ENCODE measurements at places on chromosomes 2 and 18.

DNA sequence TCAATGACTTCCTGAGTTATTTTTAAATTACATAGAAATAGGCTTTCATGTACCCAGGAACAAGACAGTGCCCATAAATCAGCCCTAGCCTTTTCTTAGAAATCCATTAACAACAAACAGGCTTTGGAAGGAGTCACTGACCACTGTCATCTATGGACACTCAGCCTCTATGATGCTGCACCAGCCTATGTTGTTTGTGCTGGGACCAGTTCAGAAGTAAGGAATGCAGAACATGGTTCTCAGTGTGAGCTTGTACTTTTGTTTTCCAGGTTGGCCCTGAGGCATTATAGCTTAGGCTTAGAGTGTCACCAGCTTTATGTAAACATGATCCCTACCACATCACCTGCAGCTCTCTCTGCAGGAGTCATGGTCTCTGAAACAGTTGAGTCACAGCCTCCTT, 335.7 kb upstream of the CDH7 start:
- no peak for DNase-seq

- DNase-seq: no peak
Observed at GRCh38 chr18:37657493-37657892, 91.9 kb upstream of the CELF4 start.

DNA sequence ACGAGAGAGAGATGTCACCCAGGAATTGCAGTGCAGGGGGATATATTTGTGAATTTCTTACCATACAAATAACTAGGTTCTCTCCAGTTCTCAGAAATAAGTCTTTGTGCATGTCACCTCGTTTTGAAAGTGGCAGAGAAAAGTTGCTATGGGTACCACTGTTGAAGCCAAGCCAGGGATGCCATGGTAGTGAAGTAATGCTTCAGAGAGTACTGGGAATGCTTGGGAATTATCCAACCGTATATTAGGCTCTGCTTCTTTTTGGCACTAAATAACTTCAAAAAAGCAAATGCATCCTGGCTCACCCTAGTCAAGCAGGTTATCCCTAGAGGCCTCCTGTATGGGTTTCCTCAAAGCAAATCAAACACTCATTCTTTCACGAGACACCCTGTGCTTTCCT, 50.7 kb upstream of the DDX18 start:
- DNase-seq: no peak

DNA sequence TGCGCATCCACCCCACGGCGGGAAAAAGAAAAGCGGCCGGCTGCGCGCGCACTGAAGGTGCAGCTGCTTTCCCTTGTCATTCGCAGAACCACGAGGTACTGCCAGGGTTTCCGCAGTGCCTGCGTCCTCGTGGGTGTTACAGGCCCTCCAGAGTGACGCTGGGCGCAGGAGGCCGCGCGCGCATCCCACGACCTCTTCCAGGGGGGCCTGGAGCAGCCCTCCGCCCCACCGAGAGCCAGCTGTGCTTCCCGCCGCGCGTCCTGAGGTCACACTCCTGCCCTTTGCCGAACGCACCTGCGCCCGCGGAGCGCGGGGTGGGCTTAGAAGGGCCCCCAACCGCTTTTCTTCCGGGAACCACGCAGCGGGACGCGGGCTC, 378 bp upstream of the IAH1 start:
- DNase-seq: no peak

DNA sequence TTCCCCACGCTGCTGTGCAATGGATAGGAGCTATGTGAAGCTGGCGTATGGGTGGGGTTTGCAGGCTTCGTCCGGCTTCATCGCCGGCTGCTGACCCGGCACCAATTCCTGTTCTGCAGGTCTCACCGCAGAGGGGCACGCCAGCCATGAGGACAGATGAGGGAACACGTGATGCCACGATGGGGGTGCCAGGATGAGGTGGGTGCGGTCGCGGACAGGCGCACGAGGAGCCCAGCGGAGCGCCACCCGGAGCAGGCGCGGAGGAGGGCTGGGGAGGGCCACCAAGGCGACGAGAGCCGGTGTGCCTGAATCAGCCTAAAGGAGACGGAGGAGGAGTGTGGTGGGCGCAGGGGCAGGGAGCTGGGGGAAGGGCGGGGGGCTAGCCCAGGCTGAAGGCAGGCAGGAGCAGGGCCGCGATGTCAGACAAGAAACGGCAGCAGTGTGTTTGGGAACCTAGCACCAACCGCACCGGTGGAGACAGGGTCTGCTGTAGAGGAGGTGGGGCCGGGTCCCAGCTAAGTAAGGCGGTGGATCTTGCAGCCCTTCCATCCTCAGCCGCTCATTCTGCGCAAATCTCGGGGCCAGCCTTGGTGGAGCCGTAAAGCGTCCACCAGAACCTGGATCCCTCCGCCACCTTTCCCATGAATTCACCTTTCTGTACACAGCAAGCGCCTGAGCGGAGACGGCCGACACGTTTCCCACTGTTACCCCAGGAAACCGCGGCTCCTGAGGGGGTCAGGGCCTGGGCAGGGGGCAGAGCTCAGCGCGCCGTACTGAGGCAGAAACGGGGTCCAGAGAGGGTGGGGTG, 17.0 kb upstream of the CD8A start:
- DNase-seq: no peak

GRCh38 chr2:173184031-173185004, 108.7 kb downstream of the MAP3K20 start:
- no peak for DNase-seq

DNA sequence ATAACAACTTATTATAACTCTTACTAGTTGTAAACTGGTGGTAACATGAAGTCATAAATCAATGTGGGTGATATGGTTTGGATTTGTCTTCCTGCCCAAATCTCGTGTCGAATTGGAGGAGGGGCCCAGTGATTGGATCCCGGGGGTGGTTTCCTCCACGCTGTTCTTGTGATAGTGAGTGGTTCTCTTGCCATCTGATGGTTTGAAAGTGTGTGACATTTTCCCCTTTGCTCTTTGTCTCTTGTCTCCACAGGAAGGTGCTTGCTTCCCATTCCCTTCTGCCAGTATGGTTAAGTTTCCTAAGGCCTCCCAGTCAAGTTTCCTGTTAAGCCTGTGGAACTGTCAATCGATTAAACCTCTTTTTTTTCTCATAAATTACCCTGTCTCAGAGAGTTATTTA, 321.6 kb downstream of the DSEL start:
- DNase-seq: no peak

DNA sequence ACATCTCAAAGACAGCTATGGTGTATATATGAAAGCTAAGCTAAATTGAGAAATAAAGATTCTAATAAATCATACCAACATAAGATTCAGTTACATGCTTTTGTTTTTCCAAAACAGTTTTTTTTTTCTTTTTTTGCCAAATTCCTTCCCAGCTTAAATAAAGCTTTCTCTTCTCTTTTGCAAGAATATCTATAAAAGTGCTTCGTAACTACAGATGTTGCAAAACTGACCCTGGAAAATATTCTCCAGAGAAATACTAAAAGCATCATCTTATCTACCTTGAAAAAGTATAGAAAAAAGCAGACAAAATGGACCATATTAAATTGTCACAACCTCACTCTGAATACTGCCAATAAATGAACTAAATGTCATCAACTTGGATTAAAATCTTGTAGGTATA, 38.7 kb downstream of the FANCL start:
- DNase-seq: no peak

DNA sequence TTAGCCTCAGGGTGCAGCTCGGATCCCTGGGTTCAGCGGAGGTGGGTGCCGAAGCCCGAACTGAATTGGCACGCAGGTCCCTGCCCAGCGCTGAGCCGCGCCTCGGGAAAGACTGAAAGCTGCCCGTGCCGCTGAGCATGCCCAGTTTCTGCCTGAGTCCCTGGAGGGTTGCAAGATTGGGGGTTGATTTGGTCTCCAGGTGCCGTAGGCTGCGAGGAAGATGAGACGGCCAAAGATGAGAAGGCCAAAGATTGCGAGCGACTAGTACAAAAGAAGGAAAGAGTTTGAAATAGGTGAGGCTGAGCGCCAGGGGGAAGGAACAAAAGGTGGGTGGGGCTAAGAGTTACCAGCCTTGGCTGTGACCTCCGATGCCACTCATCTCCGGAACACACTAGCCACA, 852 bp upstream of the KCNH7 start:
- DNase-seq: no peak

- no peak for DNase-seq
Observed at GRCh38 chr2:25514043-25514637, 159.2 kb downstream of the DTNB start.

DNA sequence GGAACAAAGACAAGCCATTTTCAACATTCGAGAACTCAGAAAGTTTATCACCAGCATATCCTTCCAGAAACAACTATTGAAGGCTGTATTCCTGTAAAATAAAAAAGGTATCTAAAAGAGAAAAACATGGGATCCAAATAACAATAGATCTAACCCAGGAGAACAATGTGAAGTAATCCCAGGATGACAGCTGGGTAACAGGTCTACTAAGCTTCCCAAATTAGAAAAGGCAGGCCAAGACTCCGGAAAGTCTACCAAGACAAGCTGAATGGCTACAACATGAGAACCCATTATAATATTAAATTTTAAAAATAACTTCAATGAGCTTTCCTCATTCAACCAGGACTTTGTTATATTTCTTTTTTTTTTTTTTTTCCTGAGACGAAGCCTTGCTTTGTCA, 6.5 kb downstream of the PIAS2 start:
- no peak for DNase-seq

- DNase-seq: no peak
Observed at GRCh38 chr2:39499336-39499735, 62.3 kb upstream of the MAP4K3 start.

DNA sequence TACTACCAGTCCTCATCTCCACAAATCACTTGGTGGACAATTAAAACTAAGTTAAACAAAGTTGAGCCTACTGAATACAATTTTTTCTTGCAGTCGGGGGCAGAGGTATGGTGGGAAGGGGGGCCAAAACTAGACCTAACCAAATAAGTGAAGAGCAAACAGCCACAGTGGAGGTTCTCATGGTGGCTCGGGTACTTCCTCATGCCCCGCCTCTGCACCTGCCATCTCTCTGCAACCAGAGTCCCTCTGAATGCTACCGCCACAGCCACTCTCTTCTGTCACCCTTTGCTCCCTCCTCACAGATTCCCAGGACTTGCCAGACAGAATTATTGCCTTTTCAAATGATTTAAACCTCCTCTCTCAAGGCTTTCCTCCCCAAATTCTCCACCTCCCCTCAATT, 204.2 kb downstream of the TMEM247 start:
- no peak for DNase-seq

DNA sequence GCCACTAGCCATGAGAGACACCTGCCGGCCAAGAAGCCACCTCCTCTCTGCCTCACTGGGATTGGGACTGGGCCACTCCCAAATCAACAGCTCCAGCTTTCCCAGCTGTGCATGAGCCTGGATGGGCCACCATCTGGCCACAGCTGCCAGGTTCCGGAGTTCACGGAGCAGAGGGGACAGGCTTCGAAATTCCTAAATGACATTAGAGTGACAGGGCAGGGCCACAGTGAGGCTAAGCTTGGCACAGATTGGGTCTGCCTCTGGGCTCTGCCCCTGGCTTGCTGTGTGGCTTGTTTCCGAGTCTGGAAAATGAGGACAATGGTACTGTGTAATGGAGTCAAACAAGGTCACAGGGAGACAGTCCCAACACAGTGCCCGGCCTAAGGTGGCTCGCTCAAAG, 6.5 kb downstream of the DIPK1C start:
- DNase-seq: no peak

GRCh38 chr18:48575658-48576456, 37.0 kb downstream of the CTIF start:
- no peak for DNase-seq

DNA sequence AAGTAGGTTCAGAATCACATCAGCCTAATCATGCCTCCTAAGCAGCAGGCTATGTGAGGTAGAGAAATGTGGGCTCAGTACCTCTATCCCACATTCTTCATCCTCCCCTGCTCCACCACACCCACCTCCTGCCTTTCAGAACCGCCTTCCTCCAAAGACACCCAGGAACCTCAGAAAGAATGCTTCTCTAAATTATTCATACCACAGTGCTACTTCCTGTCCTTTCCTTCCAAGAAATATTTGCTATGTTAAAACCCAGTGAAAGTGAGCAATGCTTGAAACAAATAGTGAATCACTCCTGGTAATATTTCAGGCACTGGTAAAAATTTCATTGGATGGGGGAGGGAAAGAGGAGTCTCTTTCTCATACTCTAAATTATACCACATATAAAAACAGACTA, 24.0 kb upstream of the CREB1 start:
- DNase-seq: no peak

- DNase-seq: no peak
Observed at GRCh38 chr2:218983263-218983933, 1.6 kb downstream of the FEV start.

DNA sequence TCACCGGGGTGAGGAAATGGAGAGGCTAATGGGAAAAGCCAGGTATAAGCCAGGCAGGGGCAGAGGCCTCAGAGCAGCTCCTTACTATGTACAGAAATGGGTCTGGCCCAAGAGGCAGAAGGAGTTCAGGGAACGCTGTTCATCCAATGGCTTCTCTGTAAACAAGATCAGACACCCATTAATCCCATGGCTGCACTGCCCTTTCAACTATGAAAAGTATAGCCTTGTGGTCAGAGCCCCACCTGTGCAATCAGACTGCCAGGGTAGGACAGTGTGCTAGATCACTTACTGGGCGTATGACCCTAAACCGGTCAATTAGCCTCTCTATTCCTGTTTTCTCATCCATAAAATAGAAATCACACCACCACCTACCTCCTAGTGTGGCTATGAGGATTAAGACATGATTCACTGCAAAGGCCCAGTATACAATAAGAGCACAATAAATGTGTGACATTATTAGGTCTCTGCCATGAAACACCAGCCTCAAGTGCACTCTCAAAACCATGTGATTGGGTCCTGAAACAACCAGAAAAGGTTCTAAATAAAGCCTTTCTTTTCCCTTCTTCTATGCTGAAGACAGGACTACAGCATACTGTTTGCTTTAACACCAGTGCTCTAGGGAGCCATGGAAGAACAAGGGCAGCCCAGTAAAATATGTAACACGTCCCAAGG, 4.4 kb downstream of the ANKRD44 start:
- no peak for DNase-seq

GRCh38 chr2:5736050-5736449, 43.9 kb downstream of the SOX11 start:
- no peak for DNase-seq

DNA sequence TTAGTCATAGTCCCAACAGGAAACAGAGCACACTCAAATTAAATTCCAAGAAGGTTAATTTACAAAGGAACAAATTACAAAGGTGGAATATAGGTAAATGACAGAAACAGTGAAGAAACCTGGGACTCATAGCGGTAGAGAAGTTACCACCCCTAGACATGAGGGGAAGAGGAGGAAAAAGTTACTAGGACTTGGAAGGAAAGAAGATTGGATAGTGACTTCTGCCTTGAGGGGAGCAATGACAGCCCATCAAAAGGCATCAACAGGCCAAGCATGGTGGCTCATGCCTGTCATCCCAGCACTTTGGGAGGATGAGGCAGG, 2.4 kb upstream of the PDE11A start:
- DNase-seq: no peak

- no peak for DNase-seq
Observed at GRCh38 chr18:10134204-10134603, 220.4 kb downstream of the VAPA start.

DNA sequence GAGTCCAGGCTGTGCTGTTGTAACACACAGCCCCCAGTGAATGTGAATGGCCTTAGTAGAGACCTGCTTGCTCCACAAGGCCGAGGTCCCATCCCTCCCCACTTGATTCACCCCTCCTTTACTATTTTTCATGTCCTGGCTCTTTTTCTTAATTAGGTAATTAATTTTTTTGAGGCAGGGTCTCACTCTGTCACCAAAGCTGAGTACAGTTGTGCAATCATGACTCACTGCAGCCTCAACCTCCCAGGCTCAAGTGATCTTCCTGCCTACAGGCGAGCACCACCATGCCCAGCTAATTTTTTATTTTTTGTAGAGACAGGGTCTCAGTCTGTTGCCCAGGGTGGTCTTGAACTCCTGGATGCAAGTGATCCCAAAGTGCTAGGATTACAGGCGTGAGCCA, 19.3 kb downstream of the FBLN7 start:
- no peak for DNase-seq

Data from NCI-H187 (cell line).